Activated CD4-positive, alpha-beta memory T cell treated with anti-CD3 and anti-CD28 coated beads for 36 hours (primary cell): ENCODE measurements at places on chromosomes 3 and 15.

DNA sequence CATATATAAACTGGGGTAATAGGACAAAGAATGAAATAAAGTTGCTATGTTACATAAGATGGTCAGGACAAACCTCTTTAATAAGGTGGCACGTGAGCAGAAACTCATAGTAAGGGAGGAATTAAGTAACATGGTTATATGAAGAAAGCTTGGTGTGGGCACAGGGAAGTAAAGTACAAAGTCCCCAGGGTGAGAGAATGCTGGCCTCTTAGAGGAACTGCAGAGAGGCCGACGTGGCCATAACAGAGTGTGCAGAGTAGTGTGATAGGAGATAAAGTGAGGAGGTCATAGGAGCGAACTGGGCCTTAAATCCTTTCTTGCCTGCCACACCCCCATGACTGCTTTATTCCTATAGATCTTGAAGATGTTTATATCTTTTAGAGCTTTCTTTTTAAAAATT, 17.4 kb upstream of the RBMS3 start:
- no peak for DNase-seq

DNA sequence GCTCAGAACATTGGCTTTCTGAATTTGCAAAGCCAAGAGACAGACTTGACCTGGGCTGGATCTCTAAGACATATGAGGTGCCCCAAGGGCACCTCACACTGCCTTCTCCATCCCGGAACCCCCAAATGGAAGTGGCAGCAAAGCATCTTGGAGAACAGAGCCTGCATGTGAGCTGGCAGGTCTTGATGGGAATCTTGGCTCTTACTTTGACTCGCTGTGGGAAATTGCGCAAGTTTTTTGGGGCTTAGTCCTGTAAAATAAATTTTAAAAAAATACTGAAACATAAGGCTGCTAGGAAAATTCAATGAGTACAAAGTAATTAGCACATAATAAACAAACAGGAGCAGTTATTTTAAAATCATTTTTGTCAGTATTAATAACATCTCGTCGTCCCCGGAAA, 13.7 kb upstream of the SEC22A start:
- DNase-seq = no peak

GRCh38 chr15:69767191-69767590, 314.6 kb downstream of the RPLP1 start:
- no peak for DNase-seq

DNA sequence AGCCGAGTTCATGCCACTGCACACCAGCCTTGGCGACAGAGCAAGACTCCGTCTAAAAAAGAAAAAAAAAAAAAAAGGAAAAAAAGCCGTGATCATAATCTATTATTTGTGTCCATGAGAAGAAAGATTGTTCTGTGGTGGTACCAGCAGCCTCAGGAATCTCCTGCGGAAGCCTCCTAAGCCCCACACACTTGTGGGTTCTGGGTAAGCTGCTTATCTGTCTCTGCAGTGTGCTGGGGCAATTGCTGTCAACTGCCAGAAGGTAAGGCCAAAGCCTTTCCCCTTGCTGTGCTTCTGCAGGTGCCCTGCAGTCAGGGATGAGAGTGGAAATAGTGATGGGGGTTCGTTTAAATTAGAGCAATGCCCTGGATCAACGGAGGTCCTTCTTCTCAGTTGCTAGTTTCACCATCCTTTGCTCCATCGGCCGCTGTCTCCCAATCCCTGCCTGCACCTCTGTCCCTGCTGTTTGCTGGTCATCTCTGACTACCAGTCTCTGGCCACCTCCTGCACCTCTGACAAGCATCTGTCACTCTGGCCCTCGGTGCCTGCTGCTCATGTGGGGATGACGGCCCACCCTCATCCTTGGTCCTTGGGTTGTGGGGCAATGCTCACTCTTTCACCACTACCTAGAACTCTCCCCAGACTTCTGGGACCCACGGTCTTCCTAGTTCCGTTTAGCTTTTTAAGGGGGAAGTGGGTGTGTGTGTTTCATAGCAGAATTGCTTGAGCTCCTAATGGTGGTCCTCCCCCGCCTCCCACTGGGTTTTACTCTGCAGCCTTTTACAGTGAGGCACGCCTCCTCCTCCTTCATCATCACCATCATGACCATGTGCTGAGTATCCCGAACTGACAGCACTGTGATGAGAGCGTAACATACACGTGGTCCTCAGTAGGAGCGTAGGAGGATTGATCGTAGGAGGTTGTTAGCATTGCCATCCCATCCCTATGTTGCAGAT, 25.5 kb downstream of the CHRD start:
- DNase-seq = no peak

DNA sequence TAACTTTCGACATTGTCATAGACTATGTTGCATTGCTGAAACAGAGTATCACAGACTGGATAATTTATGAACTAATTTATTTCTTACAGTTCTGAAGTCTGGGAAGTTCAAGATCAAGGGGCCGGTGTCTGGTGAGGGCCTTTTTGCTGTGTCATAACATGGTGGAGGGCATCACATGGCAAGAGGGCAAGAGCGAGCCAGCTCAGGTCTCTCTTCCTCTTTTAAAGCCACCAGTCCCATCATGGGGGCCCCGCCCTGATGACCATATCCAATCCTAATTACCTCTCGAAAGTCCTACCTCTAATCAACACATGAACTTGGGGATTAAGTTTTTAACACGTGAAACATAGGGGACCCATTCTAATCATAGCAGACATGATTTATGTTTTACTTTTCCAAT, 33.5 kb upstream of the DCUN1D1 start:
- DNase-seq = no peak

- no peak for DNase-seq
These were observed 64.6 kb downstream of the GPR160 start for GRCh38 chr3:170102431-170102830.

DNA sequence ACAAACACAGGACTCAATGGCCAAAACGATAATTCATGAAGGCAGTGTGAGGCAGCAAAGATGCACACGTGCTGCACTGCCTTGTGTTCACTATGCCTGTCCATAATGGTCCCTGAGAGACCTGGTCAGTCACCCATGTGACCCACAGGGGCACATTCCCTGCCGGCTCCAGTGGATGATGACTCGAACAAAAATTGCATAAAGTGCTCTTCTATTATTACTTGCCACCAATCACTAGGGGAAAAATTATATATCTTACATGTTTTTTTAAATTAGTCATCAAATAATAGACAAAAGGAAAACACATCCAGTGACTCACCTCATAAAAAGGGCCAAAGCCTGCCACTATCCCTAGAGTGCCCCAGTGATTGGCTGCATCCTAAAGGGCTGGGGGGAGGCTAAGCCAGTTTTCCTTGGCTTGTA, 47.5 kb downstream of the UBP1 start:
- DNase-seq = no peak
